Stimulated activated CD4-positive, alpha-beta T cell treated with anti-CD3 and anti-CD28 coated beads, Interleukin-1b, Interleukin-23, amount 100 ng/mL, for 1 hour (primary cell): ENCODE measurements at places on chromosomes 3 and 15.

DNA sequence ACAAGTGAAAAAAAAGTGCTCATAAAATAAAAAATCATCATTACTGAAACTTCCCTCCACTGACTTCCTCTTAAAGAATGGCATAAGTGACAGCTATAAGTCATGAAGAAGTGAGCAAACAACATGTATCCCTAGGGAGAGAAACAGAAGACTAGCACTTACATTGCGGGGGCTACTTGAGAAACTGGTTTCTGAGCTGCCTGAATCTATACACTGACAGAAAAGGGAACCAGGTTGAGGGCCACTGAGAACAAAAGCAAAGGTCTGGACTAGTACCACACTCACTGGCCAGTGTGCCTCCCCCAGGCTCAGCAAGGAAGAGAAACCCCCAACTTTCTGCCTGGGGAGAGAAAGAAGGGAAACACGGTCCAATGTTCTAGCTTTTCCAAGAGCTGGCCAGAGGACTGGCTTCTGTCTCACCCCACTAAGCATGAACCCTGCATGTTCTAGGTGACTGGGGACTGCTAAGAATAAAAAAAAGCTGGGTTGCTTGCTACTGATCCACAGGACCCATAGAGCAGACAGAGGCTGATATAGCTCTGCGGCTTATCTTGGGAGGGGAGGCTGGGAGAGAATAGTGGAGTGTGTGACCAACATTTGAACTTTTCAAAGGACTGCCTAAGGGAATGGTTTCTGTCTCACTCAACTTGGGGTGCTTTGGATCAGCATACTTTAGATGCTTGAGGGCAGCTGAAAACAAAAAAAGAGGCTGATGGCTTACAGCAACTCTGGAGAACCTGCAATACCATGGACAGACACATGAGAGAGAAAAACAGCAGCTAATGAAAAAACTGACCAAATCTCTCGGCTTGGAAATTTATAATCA is 8.1 kb downstream of the RAD18 start:
- DNase-seq, result no peak

GRCh38 chr15:37693926-37694325 is 240.5 kb upstream of the TMCO5A start:
- DNase-seq, result no peak

- no peak for DNase-seq
These were observed 173.4 kb downstream of the USP13 start for GRCh38 chr3:179826247-179826637.

- no peak for DNase-seq
These were observed 28.6 kb upstream of the VPS8 start for GRCh38 chr3:184783319-184783718.

DNA sequence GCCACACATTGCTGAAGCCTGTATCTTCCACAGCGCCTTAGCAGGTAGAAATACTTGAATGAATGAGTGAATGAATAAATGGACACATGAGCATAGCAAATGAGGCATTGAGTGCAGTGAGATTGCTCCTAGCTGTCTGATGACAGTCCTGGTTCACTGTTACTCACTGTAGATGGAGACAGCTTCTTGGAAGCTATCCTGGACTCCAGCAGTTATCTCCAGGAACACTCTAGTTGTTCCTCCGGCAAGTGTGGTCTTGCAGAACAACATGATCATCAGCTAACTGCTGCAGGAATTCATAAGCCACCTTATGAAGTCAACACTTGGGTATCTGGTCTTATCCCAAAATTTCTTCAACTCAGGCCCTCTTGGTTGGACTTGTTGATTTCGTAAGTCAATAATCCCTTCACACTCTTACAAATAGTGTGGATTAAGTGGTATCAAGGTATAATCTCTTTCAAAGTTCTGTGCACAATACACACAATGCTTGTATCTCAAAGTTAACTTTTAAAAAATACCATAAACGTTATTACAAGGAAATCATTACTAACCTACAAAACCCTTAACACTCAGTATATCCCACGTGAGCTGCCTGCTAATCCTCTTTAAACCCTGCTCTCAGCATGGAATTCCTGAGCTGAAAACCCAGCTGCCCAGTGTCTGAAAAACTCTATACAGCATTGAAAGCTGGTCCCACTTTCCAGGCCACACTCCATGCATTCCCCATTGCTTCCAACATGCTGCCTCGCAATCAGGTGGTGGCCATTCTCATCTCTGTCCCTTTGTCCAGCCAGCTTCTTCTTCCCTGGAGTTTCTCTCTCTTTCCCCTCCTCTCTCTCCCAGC is 14.4 kb upstream of the ZBTB38 start:
- no peak for DNase-seq

DNA sequence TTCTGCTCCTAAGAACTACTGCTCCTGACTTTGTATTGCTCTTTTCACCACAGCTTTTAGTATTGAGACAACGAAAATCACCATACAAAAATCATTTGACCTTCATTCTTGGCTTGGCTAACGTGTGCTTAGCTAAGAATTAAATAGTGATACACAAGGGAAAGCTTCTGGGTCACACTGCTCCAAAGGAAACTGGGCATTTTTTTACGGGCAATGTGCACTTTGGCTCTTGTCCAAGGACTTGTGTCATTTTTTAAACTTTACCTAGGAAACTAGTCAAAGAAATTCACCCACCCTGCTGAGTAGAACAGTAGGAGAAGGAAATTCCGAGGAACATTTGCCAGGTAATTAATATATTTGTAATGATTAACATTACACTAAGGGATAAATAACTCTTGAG is 19.8 kb downstream of the WDR72 start:
- no peak for DNase-seq

- no peak for DNase-seq
These were observed 392.2 kb downstream of the DIPK2A start for GRCh38 chr3:144363856-144364255.

GRCh38 chr15:42140383-42141070 is 15.9 kb downstream of the PLA2G4F start:
- DNase-seq, result no peak

- no peak for DNase-seq
These were observed 170.9 kb downstream of the EPHB1 start for GRCh38 chr3:134965865-134966481.

DNA sequence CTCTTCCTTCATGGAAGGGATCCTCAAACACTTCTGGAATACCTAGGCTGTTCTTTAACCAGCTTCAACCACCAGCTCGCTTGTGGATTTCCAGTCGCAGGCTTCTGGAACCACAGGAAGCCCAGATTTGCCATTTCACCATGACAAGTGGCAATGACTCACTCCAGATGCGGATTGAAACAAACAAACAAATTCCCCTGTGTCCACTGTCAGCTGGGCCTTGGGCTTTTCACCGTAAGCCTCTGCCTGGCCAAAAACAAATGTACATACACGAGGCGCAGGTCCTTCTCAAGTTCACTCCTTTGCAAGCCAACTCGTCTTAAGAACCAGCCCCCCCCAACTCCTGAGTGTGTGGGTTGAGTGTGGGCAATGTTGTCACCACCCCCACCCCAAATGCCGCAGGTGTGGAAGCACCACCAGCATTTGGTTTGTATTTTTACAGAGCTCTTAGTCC is 8.8 kb downstream of the BCL6 start:
- no peak for DNase-seq

- DNase-seq, result no peak
These were observed 106.8 kb downstream of the EDEM1 start for GRCh38 chr3:5294356-5294755.

DNA sequence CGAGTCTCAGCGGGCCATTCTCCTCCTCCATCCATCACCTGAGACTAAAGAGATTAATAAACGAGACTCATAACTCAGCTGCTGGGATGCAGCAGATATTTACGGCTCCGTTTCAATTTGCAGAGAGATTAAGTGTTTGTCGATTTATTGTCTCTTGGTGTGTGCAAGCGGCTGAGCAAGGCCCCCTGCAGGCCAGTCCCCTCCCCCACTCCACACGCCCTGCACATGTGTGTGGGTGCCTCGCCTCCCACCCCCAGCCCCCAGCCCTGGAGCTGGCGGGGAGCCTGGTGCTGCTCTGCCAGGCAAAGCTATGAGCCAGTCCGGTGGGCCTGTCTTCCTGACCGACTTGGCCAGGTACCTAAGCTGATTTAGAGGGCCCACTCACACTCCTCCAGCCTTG is 63.0 kb downstream of the CYP11A1 start:
- no peak for DNase-seq

DNA sequence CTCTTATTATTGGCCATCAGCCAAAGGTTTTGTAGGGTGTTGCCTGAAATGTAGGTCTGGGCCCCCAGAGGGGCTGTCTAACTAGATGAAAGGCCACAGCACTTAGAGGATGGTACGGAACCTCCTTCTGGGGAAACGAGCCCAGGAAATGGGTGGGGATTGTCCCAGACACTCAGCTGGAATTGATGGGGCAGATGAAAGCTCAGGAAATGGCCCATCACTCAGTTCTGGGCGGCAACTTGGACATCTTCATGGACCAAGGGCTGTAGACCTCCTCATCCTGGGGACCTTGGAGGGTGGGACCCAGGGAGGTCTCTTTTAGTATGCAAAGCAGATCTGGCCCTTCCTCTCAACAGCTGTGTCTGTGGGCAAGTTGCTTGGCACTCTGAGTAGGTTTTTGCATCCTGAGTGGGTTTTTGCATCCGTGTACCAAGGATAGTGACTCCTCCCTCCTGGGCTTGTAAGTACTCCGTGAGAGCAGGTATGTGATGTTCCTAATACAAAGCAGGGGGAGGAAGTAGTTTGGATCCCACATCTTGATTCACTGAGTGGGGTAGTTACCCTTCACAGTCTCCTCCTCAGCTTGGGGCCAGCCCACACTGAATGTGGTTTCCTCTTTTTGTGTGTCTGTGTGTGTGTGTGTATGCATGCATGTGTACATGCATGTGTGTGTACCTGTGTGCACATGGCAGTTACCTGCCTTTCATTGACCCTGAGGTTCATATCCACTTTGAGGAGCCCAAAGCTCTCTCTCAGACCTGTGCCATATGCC is 292.0 kb downstream of the RPLP1 start:
- no peak for DNase-seq

GRCh38 chr3:123193448-123194101 is 8.2 kb upstream of the SEC22A start:
- DNase-seq, result no peak

- DNase-seq, result no peak
These were observed 29.5 kb upstream of the TSEN2 start for GRCh38 chr3:12454816-12455121.

DNA sequence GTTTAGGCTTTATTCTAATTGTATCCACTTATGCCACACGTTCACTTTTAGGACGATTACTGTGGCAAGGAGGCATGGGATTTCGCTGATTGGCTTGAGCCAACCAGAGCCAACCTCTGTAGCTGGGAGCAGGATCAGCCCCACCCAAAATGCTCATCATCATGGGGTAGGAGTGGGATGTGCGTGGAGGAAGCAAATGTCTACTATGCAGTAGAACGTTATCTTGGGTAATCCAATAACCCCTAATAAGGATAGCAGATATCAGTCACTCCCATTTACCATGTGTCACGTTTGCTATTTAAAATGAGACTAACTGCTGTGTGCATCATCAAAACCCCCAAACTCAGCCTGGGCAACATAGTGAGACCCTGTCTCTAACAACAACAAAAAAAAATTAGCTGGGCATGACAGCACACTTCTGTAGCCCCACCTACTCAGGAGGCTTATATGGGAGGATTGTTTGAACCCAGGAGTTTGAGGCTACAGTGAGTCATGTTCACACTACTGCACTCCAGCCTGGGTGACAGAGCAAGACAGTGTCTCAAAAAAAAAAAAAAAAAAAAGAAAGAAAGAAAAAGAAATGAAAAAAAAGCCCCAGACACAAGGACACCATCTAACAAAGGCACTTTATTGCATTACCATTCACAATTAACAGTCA is 17.8 kb upstream of the ITGB5 start:
- no peak for DNase-seq

DNA sequence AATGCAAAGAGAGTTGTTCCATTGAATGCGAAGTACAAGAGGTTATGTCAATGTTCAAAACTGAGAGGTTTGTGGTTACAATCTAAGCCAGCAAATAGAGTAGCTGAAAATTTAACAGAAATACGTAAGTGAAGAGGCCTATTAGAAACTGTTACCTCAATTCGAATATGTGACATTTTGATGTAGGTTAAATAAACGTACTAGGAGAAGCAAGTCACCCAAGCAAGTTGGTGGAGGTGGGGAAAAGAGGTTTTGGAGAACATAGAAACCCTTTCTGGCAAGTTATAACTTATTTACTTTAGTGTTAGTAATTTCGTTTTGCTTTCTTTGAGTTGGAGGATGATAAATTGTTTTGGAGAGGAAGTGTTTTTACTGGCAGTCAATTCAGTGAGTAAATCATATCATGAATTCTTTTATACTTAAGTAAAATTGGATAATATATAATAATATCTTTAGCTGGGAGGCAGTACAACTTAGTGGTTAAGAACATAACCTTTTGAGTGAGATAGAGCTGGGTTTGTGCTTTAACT is 91.2 kb upstream of the NAALADL2 start:
- DNase-seq, result no peak

DNA sequence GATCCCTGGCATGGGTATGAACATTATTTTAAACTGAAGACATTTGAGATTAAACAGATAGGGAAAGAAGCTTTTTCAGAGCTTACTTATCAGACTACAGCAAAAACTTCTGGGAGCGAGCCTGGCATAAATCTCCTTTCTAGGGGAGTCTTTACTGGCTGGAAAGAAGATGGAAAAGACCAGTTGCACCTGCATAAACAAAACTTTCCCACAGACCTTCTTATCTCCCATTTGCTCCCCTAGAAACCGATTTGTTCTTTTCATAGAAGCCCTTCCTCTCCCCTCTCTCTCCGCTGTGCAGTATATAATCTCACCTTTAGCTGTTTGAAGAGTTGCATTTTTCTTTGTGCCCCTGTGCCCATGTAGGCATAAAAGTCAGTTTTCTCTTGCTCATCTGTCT is 93.2 kb downstream of the CHRNA7 start:
- DNase-seq, result no peak

DNA sequence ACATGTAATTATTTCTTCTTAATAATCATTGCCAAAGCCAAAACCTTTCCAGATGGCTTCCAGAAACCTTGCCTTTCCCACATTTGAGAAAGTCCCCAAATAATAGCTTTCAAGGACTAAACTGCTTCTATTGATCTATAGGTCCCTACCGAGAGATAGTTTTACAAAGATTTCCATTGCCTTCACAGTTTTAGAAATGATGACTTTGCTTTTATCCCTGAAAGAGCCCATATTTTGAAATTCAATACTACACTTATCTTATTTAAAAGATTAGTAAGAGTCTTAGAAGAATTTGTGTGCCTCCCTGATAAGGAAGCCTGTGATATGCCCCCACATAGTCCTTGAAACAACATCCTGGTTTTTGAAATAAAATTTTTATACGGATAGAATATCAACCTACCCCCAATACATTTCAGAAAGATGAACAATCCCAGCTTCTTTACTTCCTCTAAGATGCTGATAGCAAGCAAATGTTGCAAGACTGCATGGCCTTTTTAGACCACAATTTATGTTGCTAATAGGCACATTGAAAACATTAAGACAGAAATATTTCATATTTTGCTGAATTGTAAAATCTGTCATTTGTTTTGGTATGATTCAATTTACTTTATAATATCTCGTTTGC is 146.3 kb downstream of the TMCO5A start:
- no peak for DNase-seq

DNA sequence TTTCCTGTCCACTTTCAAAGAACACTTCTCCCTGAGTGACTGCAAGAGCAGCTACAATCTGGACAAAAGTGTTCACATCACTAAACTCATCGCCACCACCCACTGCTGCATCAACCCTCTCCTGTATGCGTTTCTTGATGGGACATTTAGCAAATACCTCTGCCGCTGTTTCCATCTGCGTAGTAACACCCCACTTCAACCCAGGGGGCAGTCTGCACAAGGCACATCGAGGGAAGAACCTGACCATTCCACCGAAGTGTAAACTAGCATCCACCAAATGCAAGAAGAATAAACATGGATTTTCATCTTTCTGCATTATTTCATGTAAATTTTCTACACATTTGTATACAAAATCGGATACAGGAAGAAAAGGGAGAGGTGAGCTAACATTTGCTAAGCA is 1.8 kb downstream of the CCRL2 start:
- DNase-seq, result no peak
